ENCODE measurements at places on chromosomes 6 and 20.

- no peaks in the 10 kb centered on the region for H3K36me3 ChIP-seq
- H3K4me1 ChIP-seq: peaks cover 4% of the 10 kb centered on the region
- DNase-seq: no peak
- H3K27me3 ChIP-seq: no peaks in the 10 kb centered on the region
Observed at GRCh38 chr6:1574083-1574761, 35.5 kb upstream of the FOXC1 start.

GRCh38 chr20:57869291-57869950, 159.6 kb upstream of the PMEPA1 start:
- H3K27me3 ChIP-seq: no peaks in the 10 kb centered on the region
- no peaks in the 10 kb centered on the region for H3K36me3 ChIP-seq

DNA sequence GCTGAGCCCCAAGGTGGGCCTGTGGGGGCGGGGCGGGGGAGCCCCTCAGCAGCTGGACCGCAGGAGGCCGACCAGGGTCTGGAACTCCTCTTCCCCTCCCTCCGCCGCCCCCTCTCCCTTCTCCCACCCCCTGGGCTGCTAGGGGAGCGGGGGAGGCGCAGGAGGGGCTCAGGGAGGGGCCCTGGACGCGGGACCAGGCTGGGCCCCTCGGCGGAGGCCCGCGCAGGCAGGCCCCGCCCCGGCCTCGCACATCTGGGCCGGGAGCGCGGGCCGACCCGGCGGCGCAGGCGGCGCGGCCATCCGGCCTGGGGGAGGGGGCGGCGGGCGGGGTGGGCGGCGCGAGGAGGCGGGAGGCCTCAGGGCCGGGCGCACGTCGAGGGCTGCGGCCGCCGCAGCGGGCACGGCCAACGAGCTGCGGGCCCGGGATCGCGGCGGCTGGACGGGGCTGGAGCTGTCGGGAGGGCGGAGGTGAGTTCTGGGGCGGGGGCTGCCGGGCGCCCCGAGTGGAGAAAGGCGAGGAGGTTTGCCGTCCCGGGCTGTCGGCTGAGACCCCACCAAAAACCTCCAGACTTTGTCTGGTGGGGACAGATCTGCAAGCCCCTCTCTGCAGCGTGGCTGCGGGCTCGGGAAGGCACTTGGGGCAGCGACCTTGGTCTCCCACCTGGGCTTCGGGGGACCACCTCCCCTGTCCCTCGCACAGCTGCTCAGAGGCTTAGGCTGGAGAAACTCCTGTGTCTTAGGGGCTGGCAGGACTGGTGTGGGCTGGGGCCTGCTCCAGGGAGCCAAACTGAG, at the start of gene HSPA12B:
Gene HSPA12B (plus strand): TSS at position 359 of the 792 bp plus-strand sequence. CDS start 5,990 bp downstream, outside the sequence.
- H3K27me3 ChIP-seq: no peaks in the 10 kb centered on the region
- H3K4me3 ChIP-seq: no peak within 1 kb of the TSS
- no peaks in the 10 kb centered on the region for H3K36me3 ChIP-seq
- DNase-seq: no peak
- H3K27ac ChIP-seq: no peak within 1 kb of the TSS

DNA sequence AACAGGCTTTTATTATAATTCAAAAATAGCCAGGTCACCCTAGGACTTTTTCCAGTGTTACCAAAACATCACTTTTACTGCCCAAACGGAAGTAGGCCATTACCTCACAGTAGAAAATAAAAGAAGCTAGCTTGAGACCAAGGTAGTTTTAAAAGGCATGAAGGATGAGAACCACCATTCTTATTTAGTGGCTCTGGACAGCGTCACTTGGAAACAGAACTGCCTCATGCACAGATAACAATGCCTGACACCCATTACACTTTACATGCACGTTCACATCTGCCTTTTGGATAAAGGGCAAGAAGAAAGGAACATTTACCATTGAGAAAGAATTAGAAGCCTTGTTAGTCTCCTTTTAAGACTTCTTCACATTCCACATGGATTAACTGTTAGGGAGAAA, 1.9 kb upstream of the PAQR8 start:
- H3K4me3 ChIP-seq: no peak overlapping the region
- DNase-seq: no peak
- peaks cover 10% of the 10 kb centered on the region for H3K4me1 ChIP-seq
- no peaks in the 10 kb centered on the region for H3K27me3 ChIP-seq
- no peaks in the 10 kb centered on the region for H3K36me3 ChIP-seq

DNA sequence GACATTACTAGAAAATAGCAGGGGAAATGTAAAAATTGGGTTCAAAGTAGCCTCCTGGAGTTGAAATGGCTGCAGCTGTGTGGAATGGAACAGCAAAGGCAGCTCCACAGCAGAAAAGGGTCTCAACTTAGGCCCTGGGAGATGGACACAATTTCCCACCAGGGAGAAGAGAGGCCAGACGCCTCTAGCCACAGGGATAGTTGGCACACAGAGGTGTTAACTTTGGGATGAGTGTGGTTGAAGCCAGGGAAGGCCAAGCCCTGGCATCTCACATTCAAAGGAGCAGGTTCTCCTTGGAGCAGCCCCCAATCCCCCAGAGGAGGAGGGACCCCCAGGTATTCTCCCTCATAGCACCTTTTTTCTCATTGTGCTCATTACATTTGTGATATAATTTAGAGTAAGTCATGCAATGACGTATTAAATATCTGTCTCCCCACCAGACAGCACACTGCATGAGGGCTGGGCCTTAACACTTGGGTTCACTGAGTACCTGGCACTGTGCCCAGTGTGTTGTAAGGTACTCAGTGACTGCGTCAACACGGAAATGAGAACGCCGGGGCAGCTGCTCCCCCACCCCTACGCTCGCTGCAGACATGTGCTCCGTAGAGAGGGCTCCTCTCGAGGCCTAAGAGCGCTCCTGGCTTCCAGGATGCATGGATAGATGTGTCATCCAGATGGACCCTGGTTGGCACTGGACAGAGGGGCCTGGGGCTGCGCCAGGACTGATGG, 76.0 kb upstream of the CD93 start:
- no peaks in the 10 kb centered on the region for H3K36me3 ChIP-seq
- no peaks in the 10 kb centered on the region for H3K4me1 ChIP-seq
- no peaks in the 10 kb centered on the region for H3K27me3 ChIP-seq
- no peak overlapping the region for H3K27ac ChIP-seq
- H3K4me3 ChIP-seq: no peak overlapping the region
- DNase-seq: peak; percentile 85

DNA sequence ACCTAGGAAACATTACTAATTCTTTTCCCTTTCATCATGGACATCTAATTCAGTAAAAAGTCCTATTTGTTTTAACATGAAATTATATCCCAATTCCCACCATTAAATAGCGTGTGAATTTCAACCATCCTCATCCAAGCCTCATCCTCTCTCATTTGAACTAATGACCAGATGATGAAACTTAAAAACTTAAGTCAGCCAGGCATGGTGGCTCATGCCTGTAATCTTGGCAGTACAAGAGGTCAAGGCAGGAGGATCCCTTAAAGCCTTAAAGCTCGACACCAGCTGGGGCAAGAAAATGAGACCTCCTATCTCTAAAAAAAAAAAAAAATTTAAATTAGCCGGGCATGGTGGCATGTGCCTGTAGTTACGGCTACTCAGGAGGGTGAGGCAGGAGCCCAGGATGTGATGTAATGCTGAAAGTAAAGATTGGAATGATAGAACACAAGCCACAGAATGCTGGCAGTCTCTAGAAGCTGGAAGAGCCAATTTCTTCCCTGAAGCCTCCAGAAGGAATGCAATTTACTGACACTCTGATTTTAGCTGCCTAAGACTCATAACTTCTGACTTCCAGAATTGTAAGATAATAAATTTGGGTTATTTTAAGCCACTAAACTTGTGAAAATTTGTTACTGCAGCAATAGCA, 27.1 kb upstream of the HAO1 start:
- no peak overlapping the region for H3K27ac ChIP-seq
- no peak for DNase-seq
- no peaks in the 10 kb centered on the region for H3K4me1 ChIP-seq
- no peaks in the 10 kb centered on the region for H3K27me3 ChIP-seq
- H3K36me3 ChIP-seq: no peaks in the 10 kb centered on the region

DNA sequence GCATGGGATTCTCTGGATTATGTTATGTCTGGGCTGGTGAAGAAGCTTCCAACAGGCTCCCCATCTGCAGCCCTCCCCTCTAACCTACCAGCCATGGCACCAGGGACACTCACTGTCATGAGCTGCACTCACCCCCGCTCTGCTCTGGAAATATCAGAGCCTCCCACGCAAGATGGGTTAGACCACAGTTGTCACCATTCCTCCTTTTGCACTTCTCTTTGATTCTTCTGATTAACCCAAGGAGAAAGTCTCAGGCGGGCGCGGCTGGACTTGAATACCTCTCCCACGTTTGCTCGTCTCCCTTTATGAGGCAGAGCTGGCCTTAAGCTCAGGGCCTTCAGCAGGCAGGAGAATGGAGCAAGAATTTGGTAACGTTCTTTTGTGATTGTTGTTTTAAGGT, 128.1 kb downstream of the CEBPB start:
- H3K27me3 ChIP-seq: no peaks in the 10 kb centered on the region
- peaks cover 26% of the 10 kb centered on the region for H3K4me1 ChIP-seq
- H3K4me3 ChIP-seq: no peak overlapping the region
- H3K27ac ChIP-seq: no peak overlapping the region

- no peaks in the 10 kb centered on the region for H3K27me3 ChIP-seq
- peaks cover 35% of the 10 kb centered on the region for H3K4me1 ChIP-seq
- H3K4me3 ChIP-seq: peak within 1 kb of the TSS; percentile 21
- no peaks in the 10 kb centered on the region for H3K36me3 ChIP-seq
Observed at GRCh38 chr6:35297601-35298481, at the start of gene DEF6. TSS of gene DEF6 (plus strand) at chr6:35297818. CDS start at chr6:35297857, 39 bp downstream.

DNA sequence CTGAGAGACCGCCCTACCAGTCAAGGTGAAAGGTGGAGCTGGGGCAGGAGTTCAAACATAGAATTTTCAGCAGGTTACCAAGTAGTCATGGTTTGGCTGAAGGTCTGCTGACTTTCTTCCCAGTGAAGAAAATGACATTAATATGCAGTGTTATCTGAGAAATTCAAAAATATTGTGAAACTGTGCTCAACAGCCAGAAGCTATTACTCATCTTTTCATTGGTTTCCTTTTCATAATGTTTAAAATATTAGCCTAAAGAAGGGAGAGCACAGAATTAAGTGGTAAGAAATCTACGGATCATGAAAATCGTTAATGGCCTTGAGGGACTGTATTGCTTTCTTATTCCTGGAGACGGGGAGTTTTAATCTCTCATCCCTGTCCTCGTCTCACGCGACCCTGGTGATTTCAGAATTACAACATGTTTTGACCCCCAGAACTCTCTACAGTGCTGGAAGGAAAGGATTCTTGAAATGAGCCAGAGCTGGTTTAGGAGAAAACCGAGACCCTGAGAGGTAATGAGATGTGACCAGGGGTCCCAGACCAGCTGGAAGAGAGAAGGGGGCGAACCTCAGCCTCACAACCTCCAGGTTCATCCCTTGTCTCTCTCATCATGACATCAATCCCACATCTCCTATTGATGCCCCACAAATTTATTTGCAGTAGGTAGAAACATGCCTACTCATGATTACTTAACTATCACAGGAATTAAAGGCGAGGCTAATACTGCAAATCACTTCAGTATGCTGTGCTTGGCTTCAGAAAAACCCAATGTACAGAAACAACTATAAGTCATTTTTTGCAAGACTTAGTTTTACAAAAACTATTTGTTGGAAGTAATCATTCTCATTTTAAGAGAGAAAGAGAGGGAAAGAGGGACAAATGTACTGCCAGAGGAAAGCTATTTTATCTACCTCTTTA, 209.5 kb downstream of the FNDC1 start:
- H3K4me3 ChIP-seq: no peak overlapping the region
- no peaks in the 10 kb centered on the region for H3K4me1 ChIP-seq
- H3K27me3 ChIP-seq: no peaks in the 10 kb centered on the region
- no peak for DNase-seq

GRCh38 chr6:16540804-16541752, 220.2 kb downstream of the ATXN1 start:
- no peak overlapping the region for H3K27ac ChIP-seq
- no peaks in the 10 kb centered on the region for H3K4me1 ChIP-seq
- DNase-seq: no peak
- H3K36me3 ChIP-seq: no peaks in the 10 kb centered on the region

GRCh38 chr6:114284281-114284680, 58.5 kb downstream of the HS3ST5 start:
- DNase-seq: no peak
- H3K4me1 ChIP-seq: no peaks in the 10 kb centered on the region
- no peak overlapping the region for H3K27ac ChIP-seq
- H3K36me3 ChIP-seq: no peaks in the 10 kb centered on the region

GRCh38 chr6:53335224-53335994, 13.3 kb downstream of the ELOVL5 start:
- H3K4me1 ChIP-seq: no peaks in the 10 kb centered on the region
- no peaks in the 10 kb centered on the region for H3K27me3 ChIP-seq
- DNase-seq: peak; percentile 10
- no peak overlapping the region for H3K27ac ChIP-seq
- no peaks in the 10 kb centered on the region for H3K36me3 ChIP-seq

- H3K36me3 ChIP-seq: no peaks in the 10 kb centered on the region
- no peaks in the 10 kb centered on the region for H3K27me3 ChIP-seq
- no peak overlapping the region for H3K4me3 ChIP-seq
- DNase-seq: no peak
Observed at GRCh38 chr6:73024598-73024997, 200.7 kb downstream of the KHDC1L start.

- DNase-seq: no peak
- no peaks in the 10 kb centered on the region for H3K27me3 ChIP-seq
- peaks cover 27% of the 10 kb centered on the region for H3K4me1 ChIP-seq
- no peaks in the 10 kb centered on the region for H3K36me3 ChIP-seq
- peak overlapping the region; percentile 10 for H3K27ac ChIP-seq
Observed at GRCh38 chr20:33686984-33687366, 790 bp upstream of the E2F1 start.

GRCh38 chr6:43939281-43940070, 169.5 kb downstream of the VEGFA start:
- no peaks in the 10 kb centered on the region for H3K36me3 ChIP-seq
- peaks cover 7% of the 10 kb centered on the region for H3K4me1 ChIP-seq
- H3K27me3 ChIP-seq: no peaks in the 10 kb centered on the region
- no peak for DNase-seq
- H3K27ac ChIP-seq: no peak overlapping the region
- no peak overlapping the region for H3K4me3 ChIP-seq

- no peak overlapping the region for H3K27ac ChIP-seq
- H3K4me3 ChIP-seq: no peak overlapping the region
- H3K27me3 ChIP-seq: no peaks in the 10 kb centered on the region
- H3K4me1 ChIP-seq: no peaks in the 10 kb centered on the region
- DNase-seq: no peak
- H3K36me3 ChIP-seq: no peaks in the 10 kb centered on the region
Observed at GRCh38 chr20:44442298-44443070, 33.2 kb upstream of the TTPAL start.

- DNase-seq: no peak
- no peaks in the 10 kb centered on the region for H3K27me3 ChIP-seq
- H3K4me1 ChIP-seq: no peaks in the 10 kb centered on the region
- H3K36me3 ChIP-seq: no peaks in the 10 kb centered on the region
Observed at GRCh38 chr20:13915284-13915683, 75.1 kb downstream of the SEL1L2 start.
